ENCODE measurements at places on chromosomes 6 and 20.

GRCh38 chr20:33475381-33476152 lies 14.3 kb upstream of the CBFA2T2 start:
- DNase-seq, result no peak

GRCh38 chr6:5747379-5747778 lies 259.3 kb downstream of the NRN1 start:
- DNase-seq, result no peak

DNA sequence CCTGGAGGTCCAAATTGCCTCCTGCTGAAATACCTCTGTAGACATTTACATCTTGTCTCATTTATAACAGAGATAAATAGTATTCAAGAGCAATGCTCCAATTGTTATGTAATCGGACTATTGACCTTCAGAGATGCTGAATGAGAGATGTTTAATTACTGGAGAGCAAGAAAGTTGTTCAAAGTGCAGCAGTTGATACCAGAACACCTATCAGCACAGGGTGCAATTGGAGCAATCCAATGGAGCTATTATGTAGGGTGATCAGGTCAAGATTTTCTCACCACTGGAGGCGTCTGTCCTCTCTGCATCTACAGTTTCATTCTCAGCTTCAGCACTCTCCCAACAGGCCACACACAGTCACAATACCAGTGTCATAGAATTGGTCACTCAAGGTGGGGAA lies 19.5 kb upstream of the TMX4 start:
- DNase-seq, result no peak

DNA sequence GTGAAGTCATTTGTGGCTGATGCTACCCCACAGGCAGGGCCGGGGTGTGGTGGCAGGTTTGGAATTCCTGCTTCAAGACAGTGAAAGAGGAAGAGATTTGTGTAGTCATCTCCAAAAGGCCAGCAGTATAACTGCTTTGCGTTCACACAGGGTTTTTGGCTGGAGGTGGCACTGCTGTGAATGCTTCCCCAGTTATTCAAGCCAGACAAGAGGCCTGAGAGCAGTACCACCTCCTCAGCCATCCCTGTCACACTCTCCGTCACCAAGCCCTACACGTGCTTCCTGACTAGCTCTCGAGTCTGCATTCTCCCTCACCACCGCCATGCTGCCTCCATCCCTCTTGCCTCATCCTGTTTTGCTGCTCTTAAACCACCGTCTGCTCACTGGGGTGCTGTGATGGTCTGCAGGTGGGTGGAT lies 23.9 kb downstream of the ARMC2 start:
- DNase-seq, result no peak

- DNase-seq, result no peak
These were observed 1166.3 kb upstream of the CITED2 start for GRCh38 chr6:140540743-140541142.

- DNase-seq, result no peak
These were observed 21.9 kb downstream of the CD40 start for GRCh38 chr20:46139908-46140482.

GRCh38 chr20:37904008-37904642 lies 1.2 kb downstream of the VSTM2L start:
- no peak for DNase-seq

DNA sequence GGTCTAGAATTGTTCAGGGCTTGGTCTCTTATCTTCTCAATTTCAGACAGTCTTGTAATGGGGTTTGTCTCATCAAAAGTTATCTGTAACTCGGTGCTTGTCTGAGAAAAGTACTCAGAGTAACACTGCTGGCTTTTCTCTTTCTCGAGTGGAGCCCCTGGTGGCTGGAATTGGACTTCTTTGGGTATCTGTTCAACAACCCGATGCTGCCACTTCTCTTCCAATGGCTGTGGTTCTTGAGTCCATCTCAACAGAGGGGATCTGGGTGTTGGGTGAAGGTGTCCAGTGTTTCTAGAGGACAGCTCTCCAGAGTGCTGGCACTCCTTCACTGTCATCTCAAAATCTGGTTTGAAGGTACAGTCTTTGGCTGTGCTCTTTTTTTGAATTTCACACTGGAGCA lies 24.6 kb downstream of the DST start:
- no peak for DNase-seq

DNA sequence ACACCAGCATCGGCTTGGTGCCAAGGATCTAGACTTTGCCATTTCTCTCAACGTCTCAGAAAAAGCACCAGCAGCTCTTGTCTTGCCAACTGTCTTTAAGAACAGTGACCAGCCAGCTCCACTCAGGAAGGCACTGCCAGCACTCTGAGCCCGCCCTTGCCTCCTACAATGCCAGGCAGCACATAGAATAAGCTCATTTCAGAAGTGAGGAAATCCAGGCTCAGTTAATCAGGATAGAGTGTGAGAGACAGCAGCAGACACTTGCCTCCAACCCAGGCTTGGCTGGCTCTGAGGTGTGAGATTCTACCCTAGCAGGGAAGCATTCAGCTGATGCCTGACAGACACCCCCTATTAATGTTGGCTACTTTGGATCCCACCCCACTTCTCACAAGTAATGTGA lies 4.3 kb upstream of the SYNDIG1 start:
- DNase-seq, result no peak

GRCh38 chr20:44516491-44516890 lies 5.4 kb downstream of the SERINC3 start:
- no peak for DNase-seq

- no peak for DNase-seq
These were observed 56.7 kb downstream of the NT5E start for GRCh38 chr6:85506441-85507093.

GRCh38 chr20:50471231-50471630 lies 39.0 kb upstream of the PTPN1 start:
- no peak for DNase-seq

DNA sequence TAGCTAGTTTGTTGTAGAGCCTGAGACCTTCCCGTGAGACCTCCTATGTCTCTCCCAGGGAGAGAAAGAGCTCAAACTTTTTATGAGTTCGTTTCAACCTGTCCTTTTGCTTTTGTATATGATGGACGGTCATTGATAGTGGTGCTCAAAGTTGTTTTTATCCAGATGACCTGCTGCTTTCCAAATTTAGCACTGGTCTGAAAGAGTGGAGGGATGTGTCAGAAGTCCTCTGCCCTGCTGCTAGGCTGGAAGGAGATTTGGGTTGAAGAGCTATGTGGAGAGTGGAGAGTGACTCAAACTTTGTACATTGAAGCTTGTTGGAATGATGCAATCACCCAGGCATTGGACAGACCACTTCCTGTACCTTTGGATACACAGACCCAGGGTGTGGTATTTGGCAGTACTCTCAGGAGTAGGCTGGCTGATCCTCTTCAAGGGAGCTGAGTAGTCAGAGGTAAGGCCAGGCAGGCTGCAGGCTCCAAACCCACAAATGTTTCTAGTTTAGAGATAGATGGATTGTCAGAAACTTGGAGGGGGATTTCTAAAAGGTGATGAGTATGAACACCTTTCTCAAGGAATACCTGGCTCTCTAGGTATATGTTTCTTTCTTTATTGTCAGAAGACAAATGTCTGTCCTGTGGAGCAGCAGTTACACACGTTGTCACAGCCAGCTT lies 49.4 kb upstream of the RREB1 start:
- DNase-seq, result peak; percentile 72

DNA sequence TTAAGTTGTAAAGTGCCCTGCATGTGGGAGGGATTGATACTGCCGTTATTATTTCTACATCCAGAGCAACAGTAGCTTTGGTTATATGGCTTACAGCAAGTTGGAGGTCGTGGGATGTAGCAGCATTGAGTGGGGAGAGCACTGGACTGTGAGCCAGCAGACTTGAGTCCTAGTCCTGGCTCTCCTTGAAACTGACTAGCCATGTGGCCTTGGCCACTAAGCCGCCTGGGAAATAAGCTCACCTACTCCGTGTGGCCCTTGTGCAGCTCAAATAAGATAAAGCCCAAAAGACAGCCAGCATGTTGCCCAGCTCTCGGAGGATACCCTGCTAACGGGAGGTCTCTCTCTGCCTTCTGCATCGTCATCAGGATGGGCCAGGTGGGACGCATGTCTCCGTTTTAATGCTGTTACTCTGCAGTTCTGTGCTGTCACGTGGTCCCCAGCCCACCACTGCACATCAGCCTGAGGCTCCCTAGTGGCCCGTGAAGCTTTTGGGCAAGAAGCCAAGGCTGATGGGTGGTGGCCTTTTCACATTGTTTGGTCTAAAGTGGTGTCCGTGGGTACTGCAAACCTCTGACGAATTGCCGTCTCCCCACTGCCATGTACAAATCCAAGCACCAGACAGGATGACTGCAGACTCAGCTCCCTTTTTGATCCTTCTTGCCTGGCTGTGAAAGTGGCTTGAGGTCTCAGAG lies 7.9 kb downstream of the EPB41L1 start:
- DNase-seq, result no peak

- no peak for DNase-seq
These were observed 6.3 kb downstream of the BPIFB2 start for GRCh38 chr20:33013701-33014326.

DNA sequence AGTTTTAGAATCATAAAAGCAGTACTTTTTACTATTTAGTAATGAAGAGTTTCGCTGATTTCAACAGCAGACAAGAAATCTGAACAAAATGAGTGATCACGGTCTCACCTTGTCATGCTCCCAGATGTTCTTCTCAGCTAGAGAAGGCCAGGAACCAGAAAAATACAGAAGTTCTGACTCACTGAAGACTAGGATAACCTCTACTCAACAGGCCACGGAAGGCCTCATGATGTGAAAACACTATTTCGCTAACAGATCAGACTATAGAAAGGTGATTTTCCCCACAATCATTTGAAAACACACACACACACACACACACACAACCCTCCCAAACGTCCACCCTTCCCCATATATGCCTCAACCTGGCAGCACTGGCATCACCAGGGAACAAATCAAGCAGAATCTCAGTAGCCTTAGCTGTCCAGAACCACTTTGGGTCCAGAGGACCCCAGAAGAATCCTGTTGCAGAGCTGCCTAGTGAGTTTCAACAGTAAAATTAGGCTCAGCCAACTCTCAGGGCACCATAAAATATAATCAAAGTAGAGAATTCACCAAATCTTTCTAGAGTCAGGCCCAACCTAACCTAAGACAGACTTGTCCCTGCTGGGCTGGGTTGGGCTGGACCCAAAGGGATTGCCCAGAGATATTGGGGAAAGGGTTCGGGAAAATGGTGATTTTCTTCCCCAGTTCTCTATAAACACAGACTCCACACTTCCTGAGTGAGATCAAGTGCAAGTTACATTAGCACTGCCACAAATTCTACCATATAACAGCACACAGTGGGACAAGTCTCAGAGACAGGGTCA lies 7.9 kb downstream of the EXOC2 start:
- no peak for DNase-seq

DNA sequence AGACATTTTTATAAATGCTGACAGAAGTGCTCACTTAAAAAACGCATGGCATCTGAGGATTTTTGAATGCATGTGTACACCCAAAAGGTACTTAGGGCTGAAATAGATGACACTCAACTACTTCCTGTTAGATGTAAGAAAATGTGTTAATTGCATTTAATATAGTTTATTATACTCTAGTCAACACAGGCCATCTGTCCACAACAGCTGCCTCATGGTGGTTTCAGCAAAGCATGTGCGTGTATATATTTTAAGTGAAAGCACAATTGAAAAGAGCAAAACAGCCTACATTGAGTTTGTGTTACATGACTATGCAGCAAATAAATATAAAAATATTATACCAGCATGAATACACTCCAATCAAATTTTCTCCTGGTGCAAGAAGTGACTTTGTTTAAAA lies 1233.0 kb upstream of the EYS start:
- DNase-seq, result no peak

DNA sequence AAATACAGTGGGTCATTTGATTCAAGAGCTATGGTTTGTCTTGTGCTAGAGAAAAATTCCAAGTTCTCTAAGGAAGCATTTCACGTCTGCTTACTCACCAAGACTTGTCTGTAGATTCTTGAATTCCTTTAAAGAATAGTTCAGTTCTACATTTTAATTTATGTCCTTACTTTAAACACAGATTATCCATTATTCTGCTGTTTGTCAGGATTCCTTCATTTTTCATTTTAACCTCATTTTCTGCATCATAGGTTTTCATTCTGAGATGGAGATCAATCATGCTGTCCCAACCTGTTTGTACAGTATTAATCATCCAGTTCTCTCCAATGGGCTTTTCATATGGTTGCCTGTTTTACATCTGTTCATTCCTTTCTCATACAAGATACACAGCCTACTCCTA lies 24.5 kb upstream of the POPDC3 start:
- DNase-seq, result no peak

- DNase-seq, result no peak
These were observed 19.5 kb downstream of the ADNP start for GRCh38 chr20:50911716-50912115.

DNA sequence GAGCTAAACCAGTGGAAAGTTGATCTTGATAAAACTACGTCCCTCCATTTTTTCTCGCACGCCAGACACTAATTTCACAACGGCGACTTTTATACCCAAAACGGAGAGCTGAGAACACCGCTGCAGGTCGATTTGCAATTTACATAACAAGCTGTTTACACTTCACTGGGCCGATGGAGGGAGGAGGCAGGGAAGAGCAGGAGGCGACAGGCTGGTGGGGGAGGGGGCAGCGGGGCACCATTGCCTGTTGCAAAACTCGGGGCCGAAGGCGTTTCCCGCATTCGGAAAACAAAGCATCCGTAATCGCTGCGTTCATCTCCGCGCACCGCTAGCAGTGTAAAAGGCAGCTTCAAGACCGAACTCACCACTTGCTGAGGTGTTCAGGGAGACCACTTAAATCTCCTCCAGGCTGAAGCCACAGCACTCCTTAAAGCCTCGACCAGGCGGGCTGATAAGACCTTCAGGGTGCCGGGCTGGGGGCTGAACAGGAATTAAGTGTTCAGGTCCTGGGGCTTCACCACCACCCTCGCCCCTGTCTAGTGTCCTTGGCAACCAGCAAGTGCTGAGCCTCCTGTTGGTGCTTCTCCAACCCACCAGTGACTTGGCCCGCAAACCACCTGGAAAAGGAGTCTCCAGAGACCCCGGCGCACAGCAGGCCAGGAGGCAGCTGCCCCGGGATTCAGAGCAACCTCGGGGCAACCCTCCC lies 2.0 kb upstream of the FOXC1 start:
- DNase-seq, result no peak

DNA sequence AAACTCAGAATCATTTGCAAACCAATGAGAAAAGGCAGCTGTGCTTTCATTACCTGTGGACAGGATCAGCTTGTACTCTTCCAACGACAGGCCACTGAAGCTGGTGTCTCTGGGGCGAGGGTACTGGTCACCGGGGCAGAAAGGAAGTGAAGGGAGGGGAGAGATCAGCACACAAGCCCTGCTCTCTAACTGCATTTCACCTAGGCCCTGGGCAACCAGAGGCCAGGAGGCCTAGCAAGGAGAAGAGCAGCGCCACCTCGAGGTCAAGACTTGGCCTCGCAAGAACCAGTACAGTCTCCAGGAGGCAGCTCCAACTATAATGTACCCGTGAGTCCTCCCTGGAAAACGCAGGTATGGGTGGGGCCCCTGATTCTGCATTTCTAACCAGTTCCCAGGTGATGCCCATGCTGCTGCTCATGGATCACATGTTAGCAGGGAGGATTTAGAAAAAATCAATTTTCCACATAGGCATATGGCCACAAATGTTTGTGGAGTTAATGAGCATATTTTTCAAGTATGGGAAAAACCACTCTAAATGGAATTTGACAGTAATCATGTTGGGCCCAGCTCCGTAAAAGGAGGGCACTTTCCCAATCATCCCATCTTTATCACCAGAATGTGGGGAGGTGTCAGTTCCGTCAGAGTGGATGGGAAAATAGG lies 11.0 kb downstream of the UQCC2 start:
- DNase-seq, result no peak

Measured in 8988T (cell line).